ENCODE measurements at places on chromosomes 1 and 21.
A peak's percentile ranks its signal among the peaks of the same experiment; 100 is the strongest.

DNA sequence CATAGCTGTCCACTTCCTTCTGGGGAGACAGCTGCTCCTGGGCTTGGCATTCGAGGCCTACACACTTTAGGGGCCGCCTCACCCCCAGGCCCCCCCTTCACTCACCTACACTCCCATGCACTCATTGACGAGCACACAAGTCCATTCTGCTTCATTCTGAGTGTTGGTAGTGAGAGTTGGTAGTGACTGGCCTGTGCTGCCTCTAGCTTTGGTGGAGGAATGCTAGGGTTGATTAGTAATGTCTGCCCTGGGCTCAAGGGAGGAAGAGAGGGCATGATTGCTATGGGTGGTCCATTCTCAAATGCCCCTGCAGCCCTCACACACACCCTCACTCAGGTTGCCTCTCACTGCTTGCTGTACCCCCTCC is 30.4 kb downstream of the TRIM11 start:
- no peak for DNase-seq

DNA sequence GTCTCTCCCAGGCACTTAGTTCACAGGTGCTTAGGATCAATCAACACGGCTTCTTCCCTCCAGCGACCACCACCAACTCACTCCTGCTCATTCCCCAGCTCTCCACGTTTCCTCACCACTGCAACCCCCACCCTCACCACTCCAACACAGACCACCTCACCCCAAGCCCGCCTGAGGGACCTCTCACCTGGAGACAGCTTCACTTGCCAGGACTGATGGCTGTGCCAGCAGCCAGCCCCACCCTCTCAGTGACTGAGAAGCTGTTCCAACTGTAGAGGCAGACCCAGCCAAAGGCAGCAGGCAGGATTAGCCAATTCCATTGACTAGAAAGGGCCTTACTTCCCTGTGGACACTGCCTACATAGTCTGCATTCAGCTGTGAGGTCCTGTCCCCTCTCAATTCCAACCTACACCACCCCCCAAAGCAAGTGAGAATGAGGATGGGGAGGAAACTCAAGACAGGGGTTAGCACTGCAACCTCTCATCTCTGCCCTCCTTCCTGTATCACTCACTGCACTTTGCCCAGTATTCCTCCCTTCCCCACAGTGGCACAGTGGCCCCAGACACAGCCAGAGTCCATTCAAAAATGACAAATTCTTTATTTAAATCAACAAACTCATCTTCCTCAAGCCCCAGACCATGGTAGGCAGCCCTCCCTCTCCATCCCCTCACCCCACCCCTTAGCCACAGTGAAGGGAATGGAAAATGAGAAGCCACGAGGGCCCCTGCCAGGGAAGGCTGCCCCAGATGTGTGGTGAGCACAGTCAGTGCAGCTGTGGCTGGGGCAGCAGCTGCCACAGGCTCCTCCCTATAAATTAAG is 7.6 kb downstream of the TAGLN2 start:
- DNase-seq, result no peak

DNA sequence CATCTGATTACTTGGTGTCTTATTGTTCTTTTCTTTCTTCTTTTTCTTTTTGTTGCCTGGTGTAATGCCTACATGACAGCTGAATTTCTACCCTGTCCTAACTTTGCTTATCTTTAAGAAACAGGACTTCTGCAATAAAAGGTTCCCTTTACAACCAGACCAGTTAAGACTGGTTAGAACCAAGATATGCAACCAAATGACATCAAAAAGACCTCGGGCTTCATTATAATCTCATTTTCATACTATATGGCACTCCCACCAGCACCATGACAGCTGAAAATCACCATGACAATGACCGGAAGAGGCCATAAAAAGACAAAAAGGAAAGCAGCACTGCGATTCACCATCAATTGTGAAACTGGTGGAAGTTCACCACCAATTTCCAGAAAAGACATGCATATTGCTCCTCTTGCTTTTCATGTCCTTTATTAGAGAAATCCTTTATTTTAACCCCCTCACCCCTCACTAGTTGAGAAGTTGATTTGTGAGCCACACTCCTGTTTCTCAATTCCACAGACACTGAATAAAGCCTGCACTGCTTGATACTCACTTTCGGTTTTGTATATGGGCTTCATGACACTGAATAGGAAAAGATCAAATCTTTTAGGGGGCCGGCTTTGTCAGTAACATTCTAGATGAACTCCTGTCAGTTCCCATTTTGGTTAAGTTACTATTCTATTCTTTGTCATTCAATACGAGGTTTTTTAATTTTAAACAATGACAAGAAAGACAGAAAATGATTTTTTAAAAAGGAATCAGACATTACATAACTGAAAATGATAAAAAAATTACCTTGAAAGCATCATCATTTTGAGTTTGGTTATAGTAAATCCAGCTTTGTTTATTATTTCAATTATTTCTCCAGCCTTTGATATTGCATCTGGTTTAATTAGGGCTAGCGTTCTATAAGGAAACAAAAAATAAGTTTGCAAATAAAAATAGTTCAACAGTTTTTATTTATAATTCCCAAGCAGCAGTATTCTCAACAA is 58.1 kb downstream of the NME7 start:
- DNase-seq, result no peak

DNA sequence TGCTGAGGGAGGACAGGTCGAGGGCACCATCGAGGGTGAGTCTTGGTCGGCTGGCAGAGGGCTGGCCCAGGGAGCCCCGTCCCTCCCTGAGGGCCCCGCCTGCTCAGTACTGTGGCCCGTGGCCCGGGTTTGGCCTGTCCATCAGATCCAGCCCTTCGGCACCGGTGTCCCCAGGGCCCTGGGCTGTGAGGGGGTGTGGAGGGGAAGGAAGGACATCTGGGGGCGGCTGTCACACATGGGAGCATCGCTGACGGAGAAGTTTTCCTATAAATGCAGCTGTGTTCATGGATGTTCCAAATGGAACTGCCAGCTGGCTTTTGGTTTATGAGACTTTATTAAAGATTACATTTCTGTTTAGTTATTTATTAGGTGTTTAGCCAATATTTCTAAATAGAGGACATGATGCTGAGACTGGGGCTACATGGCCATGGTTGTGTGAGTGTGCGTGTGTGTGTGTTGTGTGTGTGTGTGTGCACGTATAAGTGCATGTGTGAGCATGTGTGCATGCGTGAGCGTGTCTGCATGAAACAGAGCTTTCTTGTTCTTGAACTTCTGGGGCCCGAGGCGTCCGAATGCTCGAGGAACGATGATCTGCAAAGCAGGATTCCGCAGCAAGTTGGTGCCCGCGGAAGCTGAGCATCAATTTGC is 54.3 kb downstream of the SLX9 start:
- DNase-seq, result no peak

DNA sequence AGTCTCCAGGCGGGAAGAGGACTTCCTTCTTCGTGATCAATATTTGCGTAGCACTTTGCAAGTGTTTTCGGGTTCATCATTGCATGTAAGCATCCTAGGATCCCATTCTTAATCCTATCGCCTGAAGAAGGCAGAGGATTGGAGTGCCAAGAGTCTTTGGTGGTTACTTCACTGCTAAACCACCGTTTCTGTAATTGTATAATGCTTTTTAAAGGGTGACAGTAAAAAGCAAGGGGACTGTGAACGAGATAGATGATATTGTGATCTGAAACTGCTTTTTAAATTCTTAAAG is 345 bp upstream of the ALDH9A1 start:
- DNase-seq, result no peak

DNA sequence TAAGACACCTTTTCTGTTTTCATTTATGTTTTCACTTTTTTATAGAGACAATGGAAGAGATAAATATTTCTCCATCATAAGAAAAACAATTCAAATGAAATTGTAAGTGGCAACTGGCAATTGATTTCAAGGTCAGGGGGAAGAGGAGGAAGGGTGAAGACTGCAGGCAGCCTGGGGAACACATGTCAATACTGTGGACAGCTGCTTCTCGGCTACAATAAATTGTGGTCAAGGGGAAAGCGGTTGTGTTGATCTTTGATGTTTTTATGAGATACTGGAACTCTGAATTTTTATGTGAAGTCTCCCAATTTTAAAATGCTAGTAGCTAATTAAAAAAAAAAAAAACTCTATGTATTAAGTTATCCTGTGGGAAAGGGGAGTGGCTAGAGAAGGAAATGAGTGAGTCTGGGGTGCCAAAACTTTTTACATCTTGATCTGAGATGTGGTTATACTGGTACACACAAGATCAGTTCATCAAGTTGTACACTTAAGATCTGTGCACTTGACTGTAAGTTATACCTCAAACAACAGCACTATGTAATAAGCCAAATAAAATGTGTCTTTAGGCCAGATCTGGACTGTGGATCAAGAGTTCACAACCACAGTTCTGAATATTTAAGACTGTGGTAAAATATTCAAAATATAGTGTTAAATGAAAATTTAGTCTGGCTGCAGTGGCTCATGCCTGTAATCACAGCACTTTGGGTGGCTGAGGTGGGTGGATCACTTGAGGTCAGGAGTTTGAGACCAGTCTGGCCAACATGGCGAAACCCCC is 18.0 kb downstream of the SSX2IP start:
- no peak for DNase-seq

- no peak for DNase-seq
These were observed 267.8 kb upstream of the NCAM2 start for GRCh38 chr21:20730441-20730840.

- no peak for DNase-seq
These were observed 137.5 kb downstream of the TOMM20 start for GRCh38 chr1:234990874-234991801.

DNA sequence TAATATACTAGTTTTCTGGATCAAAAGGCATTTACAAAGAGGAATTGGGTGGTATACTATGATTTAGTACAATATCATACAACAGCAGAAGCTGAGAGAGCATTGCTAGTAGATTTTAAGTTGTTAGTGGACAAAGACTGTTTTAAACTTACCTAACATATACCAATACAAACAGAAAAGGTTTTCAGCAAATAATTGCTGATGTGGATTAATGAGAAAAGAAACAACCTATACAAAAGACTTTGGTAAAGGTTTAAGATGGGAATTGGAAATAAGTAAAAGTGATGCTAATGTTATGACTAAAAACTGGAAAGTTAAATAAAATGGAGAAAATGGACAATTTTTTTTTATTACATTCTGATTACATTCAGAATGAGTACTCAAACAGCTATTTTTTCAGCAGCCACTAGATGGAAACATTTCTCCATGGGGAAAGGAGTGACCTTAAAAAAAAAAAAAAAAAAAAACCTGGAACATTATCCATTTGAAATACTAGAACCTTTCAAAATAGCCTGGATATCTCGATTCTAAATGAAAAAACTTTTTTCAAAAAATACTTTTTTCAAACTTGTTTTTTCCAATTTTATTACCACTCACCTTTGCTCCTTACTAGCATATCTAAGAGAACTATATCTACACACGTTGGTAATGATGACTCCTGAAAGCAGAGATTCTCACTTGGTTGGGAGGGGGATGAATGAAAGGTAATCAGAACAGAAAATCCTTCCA is 55.4 kb downstream of the EPRS1 start:
- no peak for DNase-seq

- no peak for DNase-seq
These were observed 25.0 kb downstream of the KRTAP24-1 start for GRCh38 chr21:30257773-30258172.

GRCh38 chr1:92480200-92480812 is 6.4 kb downstream of the GFI1 start:
- DNase-seq, result no peak

DNA sequence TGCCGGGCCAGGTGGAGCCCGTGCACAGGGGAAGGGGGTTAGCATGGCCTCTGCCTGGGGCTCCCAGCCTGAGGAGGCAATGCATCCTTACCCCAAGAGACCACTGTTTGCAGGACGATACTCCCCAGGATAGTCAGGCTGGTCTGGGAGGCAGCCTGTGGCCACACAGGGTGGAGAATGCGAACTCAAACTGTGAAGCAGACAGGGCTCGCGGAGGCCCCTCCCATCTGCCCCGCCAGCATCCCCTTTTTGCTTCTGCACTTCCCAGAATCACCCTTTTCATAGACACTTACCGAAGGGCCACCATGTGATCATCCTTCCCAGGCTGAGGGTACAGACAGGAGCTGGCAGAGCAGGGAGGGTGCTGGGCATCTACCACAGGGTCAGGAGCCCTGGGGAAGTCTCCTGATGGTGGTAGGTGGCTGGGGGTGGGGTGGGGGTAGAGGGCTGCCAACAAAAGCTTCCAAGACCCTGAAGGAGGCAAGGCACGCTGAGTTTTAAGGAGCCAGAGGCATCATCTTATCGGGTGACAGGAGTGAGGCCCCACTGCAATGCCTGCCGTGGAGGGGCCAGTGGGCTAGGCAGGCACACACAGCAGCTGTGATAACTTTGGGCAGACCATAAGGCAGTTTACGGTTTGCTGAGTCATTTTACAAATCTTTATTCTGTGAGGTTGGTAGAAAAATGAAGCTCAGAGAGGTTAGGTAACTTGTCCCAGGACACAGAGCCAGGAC is 31.3 kb upstream of the BTG2 start:
- DNase-seq, result no peak

- DNase-seq, result no peak
These were observed 22.0 kb downstream of the SLC44A5 start for GRCh38 chr1:75588779-75589475.

GRCh38 chr1:224433041-224433691 is 1.4 kb downstream of the WDR26 start:
- no peak for DNase-seq

DNA sequence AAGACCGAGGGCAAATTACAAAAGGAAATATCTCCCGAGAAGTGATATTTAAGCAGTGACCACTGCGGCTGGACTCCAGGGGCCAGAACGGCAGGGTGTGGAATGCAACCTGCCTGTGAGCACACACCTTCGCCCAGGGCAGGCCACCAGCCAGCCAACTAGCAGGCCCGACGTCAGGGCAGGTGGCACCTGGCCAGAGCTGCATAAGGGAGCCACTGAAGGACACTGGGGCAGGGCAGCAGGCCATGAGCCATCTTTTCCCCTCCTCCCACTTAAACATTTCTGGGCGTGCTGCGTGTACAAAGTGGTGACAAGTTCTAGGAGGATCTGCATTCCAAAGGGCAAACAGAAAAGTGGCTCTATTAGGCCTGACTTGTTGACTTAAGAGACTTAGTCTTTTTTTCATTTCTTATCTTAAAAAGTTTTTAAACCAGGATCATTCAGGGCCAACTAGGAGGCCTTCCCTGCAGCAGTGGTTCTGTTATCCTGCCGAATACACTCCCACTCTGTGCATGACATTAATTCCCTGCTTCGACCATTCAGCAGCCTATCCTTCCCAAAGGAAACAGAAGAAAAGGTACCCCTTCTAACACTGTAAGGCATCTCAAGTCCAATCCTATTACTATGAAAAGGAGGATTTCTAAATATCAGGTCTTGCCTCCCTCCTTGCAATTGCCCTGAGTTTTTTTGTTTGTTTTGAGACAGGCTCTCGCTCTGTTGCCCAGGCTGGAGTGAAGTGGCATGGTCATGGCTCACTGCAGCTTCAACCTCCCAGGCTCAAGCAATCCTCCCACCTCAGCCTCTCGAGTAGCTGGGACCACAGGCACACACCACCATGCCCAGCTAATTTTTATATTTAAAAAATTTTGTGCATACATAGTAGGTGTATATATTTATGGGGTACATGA is 96.3 kb downstream of the BCAR3 start:
- peak; percentile 80 for DNase-seq

- DNase-seq, result no peak
These were observed 61.6 kb upstream of the TENT5B start for GRCh38 chr1:27074175-27074780.

GRCh38 chr1:236829085-236829484 is 34.0 kb downstream of the MTR start:
- no peak for DNase-seq

Data from RWPE2 (cell line).